Adipocyte (in vitro differentiated cells): ENCODE measurements at places on chromosomes 6 and 20.
A peak's percentile ranks its signal among the peaks of the same experiment; 100 is the strongest.

- DNase-seq = peak; percentile 11
Measured at GRCh38 chr6:158926414-158926813, 73.6 kb downstream of the RSPH3 start.

GRCh38 chr6:158519761-158520160, 40.1 kb upstream of the TMEM181 start:
- DNase-seq = no peak

GRCh38 chr20:957544-957943, 41.4 kb upstream of the ANGPT4 start:
- peak; percentile 4 for DNase-seq

DNA sequence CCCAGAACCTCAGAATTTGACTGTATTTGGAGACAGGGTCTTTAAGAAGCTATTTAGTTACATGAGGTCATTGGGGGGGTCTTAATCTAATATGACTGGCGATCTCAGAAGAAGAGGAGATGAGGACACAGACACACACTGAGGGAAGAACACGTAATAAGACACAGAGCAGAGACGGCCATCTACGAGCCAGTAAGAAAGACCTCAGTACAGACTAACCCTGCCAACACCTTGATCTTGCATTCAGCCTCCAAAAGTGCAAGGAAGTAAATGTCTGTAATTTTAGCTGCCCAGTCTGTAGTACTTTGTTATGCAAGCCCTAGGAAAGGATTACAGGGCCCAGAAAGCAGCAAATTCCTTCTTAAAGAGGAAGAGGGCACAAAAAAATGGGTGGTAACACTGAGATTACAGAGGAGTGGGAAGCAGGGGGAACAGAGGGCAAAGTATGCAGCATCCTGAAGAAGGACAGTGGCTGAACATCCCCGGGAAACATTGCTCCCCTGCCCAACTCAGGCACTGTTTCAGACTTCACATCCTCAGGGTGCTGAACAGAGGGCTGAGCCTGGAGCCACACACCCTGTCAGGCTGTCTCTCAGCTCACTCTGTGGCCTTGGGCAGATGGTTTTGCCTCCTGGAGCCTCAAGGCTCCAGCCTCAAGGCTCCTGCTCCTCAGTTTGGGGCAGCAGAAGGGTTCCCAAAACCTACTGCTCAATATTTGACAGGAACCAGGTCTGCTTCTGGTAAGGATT, 27.9 kb upstream of the SIRPG start:
- no peak for DNase-seq

- no peak for DNase-seq
Measured at GRCh38 chr20:38804682-38805501, 605 bp upstream of the PPP1R16B start.

DNA sequence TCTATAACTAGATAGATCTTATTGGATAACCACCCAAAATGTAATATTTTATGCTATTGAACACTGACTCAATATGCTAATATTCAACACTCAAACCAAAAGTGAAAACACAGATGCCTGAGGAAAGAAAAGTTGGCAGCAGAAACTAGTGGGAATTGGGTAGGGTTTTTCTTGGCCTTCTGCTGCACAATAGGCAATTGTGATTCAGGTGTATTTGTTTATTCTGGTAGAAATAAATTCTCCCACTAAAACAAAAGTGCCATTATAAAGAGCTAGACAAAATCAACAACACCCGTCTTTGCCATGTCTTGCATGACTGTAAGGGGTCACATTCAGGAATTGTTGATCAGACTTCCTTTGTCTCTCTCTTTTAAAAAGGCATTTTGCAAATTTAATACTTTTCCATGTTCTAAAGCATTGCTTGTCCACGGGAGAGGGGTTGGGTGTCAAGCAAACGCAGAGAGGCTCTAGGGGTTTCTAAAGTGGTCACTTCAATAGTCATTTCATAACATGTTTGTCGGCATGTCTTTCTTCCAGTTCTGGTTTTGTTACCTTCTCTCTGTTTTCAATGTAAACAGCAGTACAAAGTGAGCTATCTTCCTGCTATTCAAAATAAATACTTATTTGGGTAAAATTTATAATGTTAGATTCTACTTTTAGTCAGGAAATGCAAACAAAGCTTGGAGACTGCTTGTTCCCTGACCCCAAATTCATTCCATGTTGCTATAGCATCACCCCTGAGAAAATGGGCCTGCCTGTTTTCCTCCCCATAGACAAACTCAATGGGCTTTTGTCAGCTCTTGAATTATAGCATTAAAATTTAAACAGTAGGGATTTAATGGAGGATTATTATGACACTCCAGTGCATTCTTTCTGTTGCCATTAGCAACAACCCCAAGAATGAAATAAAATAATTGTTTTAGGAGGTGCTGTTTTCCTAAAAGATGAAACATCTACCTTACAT, 217.0 kb upstream of the CCN2 start:
- DNase-seq = no peak

GRCh38 chr6:85470023-85470410, 20.1 kb downstream of the NT5E start:
- DNase-seq = no peak

- DNase-seq = no peak
Measured at GRCh38 chr20:48986899-48987298, 59.2 kb upstream of the CSE1L start.

- DNase-seq = no peak
Measured at GRCh38 chr6:129686941-129687627, 22.9 kb downstream of the ARHGAP18 start.

DNA sequence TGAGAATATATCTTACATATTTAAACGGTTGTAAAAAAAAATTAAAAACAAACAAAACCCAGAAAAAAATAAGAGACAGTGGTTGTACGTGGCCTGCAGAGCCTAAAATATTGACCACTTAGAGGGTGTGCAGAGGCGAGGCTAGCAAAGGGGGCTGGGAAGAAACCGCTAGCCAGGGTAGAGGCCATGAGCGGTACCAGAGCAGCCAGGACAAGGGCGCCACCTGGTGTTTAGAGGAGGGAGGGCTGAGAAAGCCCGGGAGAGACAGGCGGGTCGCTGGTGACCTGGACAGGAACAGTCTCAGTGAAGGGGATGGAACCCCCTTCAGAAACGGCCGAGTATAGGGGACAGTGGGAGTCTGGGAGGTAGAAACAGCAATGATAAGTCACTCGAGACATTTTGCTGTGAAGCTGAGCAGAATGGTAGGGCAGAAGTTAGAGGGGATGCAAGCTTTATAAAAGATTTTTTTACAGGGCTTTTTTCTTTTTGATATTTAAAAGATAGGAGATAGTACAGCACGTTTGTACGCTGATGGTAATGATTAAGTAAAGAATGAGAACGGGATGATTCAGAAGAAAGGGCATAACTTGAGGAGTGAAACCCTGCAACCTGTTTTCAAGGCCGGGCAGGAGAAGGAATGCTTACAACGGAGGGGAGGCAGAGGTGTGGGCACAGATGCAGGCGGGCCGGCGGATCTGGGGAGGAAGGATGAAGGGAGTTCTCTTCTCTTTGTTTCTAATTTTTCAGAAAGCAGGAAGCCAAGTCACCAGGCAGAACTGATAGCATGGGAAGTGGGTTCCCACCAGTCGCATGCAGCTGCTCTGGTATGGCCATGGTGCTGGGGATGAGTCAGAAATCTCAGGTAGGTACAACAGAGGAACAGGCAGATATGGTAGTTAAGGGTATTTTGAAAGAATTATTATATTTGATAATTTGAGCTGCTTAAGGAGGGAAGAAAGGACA, 76.2 kb downstream of the FAM229B start:
- peak; percentile 79 for DNase-seq

GRCh38 chr20:2576317-2576727, 39.9 kb downstream of the TMC2 start:
- DNase-seq = no peak

DNA sequence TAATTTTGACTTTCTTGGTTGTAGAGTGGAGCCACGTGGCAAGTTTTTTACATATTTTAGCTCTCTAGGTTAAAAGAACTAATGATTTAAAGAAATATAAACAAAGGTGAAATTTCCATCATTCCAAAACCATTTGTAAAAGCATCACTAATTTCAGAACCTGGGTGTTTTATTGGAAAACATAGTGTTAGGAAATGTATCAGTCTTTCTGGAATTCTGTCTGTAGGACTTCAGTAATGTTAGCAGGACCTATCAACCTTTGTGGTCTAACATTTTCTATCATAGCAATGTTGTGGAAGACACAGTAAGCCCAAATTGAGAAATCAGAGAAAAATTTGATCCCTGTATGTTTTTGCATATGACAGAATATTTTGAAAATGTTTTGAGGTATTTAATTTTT, 28.3 kb downstream of the L3MBTL3 start:
- peak; percentile 62 for DNase-seq

- DNase-seq = no peak
Measured at GRCh38 chr20:58498470-58499068, 16.6 kb downstream of the APCDD1L start.

GRCh38 chr6:47529734-47530133, 52.1 kb downstream of the CD2AP start:
- DNase-seq = no peak

DNA sequence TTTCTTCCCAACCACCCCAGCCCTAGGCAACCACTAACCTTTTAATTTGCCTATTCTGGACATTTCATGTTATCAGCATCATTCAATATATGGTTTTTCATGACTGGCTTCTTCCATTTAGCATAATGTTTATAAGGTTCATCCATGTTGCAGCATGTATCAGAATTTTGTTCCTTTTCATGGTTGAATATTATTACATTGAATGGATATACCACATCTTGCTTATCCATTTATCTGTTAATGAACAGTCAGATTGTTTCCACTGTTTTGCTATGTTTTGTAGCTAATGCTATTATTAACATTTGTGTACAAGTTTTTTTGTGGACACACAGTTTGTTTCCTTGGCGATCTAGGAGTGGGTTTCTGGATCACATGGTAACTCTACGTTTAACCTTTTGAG, 3.0 kb upstream of the DNAAF9 start:
- no peak for DNase-seq

DNA sequence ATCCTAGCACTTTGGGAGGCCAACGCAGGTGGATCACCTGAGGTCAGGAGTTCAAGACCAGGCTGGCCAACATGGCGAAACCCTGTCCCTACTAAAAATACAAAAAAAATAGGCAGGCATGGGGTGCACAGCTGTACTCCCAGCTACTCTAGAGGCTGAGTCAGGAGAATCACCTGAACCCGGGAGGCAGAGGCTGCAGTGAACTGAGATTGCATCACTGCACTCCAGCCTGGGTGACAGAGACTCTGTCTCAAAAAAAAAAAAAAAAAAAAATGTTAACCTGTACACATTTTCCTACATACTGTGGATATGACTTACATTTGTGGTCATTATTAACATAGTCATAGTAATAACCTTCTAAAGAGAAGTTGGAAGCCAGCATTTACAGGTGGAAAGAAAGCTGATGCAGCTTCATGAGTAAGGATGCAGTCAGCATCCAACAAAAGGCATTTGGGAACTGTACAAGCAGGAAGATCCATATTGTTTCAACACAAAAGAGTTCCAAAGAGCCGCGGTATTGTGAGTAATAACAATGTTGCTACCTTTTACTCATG, 186.2 kb downstream of the GPX5 start:
- DNase-seq = no peak

GRCh38 chr6:157596886-157597285, 215.9 kb downstream of the ZDHHC14 start:
- peak; percentile 28 for DNase-seq

DNA sequence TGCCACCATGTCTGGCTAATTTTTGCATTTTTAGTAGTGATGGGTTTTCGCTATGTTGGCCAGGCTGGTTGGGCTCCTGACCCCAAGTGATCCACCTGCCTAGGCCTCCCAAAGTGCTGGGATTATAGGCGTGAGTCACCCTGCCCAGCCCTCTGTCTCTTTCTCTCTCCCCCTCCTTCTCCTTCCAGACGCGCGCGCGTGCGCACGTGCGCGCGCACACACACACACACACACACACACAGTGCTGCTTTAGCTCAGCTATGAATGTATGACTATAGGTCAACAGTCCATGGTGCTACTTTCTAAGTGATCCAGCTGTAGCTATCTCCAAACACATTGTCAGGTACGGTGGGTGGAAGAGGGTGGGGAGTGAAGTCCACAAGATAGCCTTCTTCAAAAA, 449.5 kb downstream of the PHF3 start:
- no peak for DNase-seq

GRCh38 chr20:31587545-31588389, 17.3 kb upstream of the ID1 start:
- peak; percentile 82 for DNase-seq

- peak; percentile 39 for DNase-seq
Measured at GRCh38 chr6:28634761-28635546, 109.3 kb downstream of the GPX5 start.

GRCh38 chr6:157382821-157383220, 1.8 kb downstream of the ZDHHC14 start:
- no peak for DNase-seq

DNA sequence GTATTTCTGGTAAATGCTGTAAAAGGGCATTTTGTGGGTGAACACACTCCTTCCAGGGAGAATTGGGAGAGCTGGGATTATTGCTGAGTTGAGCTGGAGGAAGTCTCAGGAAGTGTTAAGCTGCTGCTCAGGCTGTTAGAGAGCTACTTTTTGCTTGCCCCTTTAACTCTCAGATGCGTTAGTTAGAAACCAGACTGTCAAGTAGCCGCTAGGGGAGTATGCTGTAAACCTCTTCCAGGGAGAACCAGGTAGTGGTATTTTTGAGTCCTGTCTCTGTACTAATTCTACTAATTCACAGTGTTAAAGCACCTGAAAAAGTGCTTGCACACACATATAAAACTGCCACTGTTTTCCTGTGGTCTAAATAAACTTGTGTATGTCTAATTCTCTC, 6.6 kb upstream of the GFRAL start:
- DNase-seq = no peak

DNA sequence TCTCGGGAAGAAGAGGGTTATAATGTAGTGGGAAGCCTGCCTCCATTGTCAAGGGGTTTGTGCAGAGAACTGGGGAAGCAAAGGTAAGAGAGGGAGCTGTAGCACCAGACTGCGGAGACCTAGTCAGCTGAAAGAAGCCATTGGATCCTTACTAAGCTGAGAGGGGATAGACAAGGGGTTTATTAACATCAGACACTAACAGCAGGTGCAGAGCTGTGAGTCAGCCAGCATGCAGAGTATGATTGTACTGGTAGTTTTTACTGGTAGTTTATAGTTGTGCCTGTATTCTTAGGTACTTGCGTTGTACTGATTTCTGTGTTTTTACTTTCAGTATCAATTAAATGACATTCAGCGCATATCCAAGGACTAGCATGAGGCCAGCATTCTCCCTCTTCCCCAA, 17.8 kb upstream of the COL19A1 start:
- no peak for DNase-seq

GRCh38 chr6:168559574-168560098, 118.7 kb downstream of the SMOC2 start:
- DNase-seq = no peak

DNA sequence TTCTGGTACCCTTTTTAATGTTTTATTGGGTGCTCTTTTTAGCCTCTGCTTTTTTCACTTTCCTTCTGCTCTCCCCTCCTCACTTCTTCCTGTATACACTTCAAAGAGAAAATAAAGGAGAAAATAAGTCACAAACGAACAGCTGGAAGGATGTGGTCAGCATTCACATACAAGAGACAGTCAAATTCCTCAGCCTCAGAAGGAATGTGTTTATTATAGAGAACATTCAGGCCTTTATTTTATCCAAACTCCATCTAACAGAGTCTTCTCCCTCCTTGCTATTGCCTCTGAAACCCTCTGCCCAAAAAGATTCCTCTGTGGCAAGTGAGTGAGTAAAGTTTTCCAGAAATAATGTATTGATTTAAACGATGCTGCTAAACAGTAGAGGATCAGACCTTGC, 490.4 kb downstream of the FRK start:
- DNase-seq = peak; percentile 44
